ENCODE measurements at places on chromosomes 7 and 10. TPM values are rescaled to one million over a fixed set of nuclear protein-coding genes. Genes with fewer than 3 reads are reported as not detected.
A peak's percentile ranks its signal among the peaks of the same experiment; 100 is the strongest.

Gene ALOX5
- total RNA-seq, result 67.5 TPM

GRCh38 chr10:110851020-110851612 lies 20.6 kb upstream of the PDCD4 start:
- no peak overlapping the region for H3K4me3 ChIP-seq
- no peak for DNase-seq
- H3K27ac ChIP-seq, result peak overlapping the region; percentile 67
- H3K27me3 ChIP-seq, result no peaks in the 10 kb centered on the region
- H3K4me1 ChIP-seq, result peaks cover 18% of the 10 kb centered on the region
- no peaks in the 10 kb centered on the region for H3K36me3 ChIP-seq

GRCh38 chr7:140885735-140886334 lies 38.9 kb downstream of the BRAF start:
- H3K4me1 ChIP-seq, result no peaks in the 10 kb centered on the region
- H3K36me3 ChIP-seq, result no peaks in the 10 kb centered on the region
- no peaks in the 10 kb centered on the region for H3K27me3 ChIP-seq
- no peak overlapping the region for H3K4me3 ChIP-seq

DNA sequence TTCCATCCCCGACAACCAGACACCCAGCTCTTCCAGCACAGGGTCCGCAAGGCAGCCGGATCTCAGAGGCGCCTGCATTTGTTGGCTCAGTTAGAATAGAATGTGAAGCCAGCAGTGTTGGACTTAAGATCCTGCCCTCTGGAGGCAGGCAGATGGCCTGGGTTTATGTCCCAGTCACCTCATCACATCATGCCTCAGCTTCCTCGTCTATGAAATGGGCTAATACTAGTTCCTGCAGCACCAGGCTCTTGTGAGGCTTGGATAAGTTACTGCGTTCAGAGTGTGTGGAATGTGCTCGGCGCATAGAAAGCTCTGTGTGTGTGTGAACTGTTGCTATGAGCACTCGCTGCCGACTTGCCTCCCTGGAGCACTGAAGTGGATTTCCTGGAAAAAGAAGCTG lies 202.5 kb upstream of the GPR26 start:
- H3K4me1 ChIP-seq, result no peaks in the 10 kb centered on the region
- H3K36me3 ChIP-seq, result no peaks in the 10 kb centered on the region
- no peak overlapping the region for H3K4me3 ChIP-seq
- no peak overlapping the region for H3K27ac ChIP-seq
- no peak for DNase-seq

All from breast epithelium (tissue), 4 donors.